ENCODE measurements at places on chromosomes 7 and 10. TPM values are rescaled to one million over a fixed set of nuclear protein-coding genes. Genes with fewer than 3 reads are reported as not detected.

The GDF10 gene
- total RNA-seq = not detected

The EGR2 gene
- 2.3 TPM for total RNA-seq

The MYO3A gene
- total RNA-seq = not detected

The ERVW-1 gene
- not detected for total RNA-seq

The ZNF92 gene
- total RNA-seq = 9.4 TPM

The TMEM225B gene
- 3.1 TPM for total RNA-seq

The DGKB gene
- total RNA-seq = 0.05 TPM

The PNLIPRP2 gene
- 1.1 TPM for total RNA-seq

The MICALL2 gene
- total RNA-seq = 60.7 TPM

The AKR1C8 gene
- total RNA-seq = not detected

The AMPH gene
- not detected for total RNA-seq

The EVX1 gene
- total RNA-seq = 0.25 TPM

The CARD11 gene
- 0.57 TPM for total RNA-seq

The ANKIB1 gene
- total RNA-seq = 41.2 TPM

The MRC1 gene
- 0.37 TPM for total RNA-seq

The LRRC72 gene
- total RNA-seq = not detected

The TMEM140 gene
- not detected for total RNA-seq

The CLRN3 gene
- 0.39 TPM for total RNA-seq

The IL6 gene
- total RNA-seq = not detected
